GM12891 (cell line): ENCODE measurements at places on chromosomes 1 and 21.

DNA sequence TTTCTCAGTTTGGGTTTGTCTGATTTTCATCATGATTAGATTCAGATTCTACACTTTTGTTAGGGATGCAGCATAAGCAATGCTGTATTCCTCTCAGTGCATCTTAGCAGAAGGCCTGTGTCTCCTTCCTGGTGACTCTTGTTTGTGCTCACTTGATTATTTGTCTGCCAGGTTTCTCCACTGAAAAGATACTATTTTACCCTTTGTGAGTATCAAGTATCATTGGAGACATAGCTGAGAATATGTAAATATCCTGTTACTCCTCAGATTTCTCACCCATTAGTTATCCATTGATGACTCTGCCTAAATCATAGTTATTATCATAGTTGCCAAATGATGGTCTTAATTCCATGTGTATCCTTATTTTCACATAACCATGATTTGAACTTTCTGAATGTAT is 148.5 kb downstream of the POU2F1 start:
- DNase-seq: no peak

DNA sequence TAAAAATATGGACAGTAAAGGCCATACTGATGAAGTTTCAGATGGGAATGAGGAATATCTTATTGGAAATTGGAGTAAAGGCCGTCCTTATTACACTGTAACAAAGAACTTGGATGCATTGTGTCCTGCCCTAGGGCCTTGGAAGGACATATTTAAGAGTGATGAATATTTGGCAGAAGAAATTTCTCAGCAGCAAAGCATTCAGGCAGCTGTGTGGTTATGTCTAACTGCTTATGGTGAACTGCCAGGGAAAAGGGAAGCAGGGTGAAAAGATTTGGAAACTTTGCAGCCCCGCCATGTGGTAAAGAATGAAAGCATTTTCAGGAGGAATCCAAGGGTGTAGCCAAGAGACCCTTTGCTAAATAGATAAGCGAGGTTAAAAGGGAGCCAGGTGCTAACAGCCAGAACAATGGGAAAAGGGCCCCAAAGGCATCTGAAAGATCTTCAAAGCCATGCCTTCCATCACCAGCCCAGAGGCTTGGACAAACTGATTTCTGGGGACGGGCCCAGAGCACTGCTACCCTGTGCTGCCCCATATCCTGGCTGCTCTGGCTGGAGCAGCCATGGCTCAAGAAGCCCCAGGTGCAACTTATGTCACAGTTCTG is 200.0 kb downstream of the PTPRU start:
- DNase-seq: no peak

DNA sequence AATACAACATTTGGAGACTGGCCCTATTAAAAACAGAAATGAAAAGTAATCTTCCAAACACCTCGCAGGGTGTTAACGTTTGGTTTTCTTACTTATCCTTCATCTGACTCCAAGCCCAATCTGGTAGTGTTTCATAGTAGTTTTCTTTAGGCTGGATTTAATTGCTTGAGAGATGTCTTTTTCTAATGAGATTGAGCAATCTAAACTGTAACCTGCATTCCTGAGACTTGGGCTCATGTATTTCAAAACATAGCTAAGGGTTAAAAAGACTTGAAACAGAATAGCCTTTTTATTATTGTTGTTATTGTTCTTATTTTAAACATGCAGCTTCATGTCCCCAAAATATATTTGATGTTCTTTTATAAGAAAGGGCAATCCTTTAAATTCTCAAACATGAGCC is 278.9 kb downstream of the TGFB2 start:
- DNase-seq: no peak

GRCh38 chr1:198538579-198539364 is 1.7 kb downstream of the ATP6V1G3 start:
- no peak for DNase-seq

DNA sequence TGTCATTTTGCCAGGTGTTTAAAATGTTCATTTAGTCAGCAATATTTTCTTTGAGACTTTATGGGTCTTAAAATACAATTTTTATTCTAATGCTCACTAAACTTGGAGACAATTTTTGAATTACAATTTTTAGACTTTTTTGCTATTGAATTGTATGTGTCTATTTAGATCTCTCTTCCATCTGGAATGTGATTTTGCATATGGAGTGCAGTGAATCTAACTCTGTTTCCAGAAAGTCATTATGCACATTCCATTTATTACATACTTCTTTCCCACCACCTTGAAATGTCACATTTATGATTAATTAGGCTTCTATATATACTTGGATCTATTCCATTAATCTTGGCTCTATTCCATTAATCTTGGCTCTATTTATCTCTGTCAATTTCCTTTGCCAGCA is 5.6 kb upstream of the TSPEAR start:
- DNase-seq: no peak

DNA sequence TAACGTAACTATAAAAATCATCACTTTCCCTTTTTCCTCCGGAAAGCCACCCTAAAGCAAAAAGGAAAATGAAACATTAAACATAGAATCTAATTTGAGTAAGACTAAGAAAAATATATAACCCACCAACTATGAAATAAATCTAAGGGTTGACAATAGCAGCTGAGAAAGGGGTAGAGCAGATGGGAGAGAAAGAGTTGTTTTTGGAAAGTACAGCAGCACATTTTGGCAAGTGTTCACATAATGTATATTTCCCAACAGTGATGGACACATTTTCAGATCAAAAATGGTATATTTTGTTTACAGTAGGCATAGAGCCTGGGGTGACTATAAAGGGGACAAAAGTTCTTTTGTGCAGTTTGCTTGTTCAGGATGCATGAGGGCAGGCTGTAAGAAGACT is 1287.4 kb upstream of the B3GALT2 start:
- no peak for DNase-seq

DNA sequence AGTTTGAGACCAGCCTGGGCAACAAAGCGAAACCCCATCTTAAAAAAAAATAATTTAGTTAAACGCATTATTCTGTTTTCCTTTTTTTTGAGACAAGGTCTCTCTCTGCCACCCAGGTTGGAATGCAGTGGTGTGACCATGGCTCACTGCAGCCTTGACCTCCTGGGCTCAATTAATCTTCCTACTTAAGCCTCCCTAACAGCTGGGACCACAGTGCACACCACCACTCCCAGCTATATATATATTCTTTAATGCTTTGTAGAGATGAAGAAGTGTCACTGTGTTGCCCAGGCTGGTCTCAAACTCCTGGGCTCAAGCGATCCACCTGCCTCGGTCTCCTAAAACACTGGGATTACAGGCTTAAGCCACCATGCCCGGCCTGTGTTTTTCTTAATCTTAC is 7.7 kb upstream of the KLF17 start:
- no peak for DNase-seq

- DNase-seq: no peak
Measured at GRCh38 chr1:39800471-39800835, 11.8 kb upstream of the BMP8B start.

- no peak for DNase-seq
Measured at GRCh38 chr1:217673387-217673786, 42.2 kb downstream of the SPATA17 start.

GRCh38 chr1:113784104-113784779 is 25.0 kb upstream of the PHTF1 start:
- no peak for DNase-seq

- DNase-seq: no peak
Measured at GRCh38 chr1:235809688-235810397, 56.9 kb downstream of the LYST start.

DNA sequence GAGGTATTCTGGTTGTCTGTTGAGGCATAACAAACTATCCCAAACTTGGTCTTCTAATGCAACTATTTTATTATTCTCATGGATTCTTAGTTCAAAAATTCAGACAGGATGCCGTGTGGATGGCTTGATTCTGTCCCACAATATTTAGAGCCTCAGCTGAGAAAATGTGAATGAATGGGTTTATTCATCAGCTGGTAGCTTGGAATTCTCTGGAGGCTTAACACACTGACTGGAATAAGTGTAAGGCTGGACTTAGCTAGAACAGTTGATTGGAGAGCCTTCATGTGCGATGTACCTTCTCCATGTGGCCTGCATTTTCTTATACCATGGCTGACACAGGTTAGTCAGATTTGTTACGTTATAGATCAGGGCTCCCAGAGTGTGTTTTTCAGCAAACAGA is 30.8 kb downstream of the TNNI3K start:
- DNase-seq: no peak

- DNase-seq: no peak
Measured at GRCh38 chr1:33654267-33654834, 181.9 kb downstream of the ZSCAN20 start.

DNA sequence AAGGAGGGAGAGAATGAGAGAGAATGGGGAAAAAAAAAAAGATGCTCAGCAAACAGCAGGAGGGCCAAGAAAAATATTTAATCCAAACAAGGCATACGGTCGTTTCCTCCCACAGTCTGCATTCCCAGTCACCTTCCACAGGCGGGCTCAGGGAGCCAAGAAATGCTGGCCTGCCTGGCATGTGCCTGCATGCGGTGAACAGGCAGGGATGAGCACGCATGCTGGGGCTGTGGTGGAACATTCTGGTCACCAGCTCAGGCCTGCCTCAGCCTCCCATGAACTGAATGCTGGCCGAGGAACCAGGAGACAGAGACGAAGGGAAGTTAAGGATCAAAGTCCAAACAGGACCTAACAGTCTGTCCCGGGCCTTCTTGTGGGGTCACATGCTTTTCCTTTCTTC is 335.3 kb downstream of the ASTN1 start:
- DNase-seq: no peak

DNA sequence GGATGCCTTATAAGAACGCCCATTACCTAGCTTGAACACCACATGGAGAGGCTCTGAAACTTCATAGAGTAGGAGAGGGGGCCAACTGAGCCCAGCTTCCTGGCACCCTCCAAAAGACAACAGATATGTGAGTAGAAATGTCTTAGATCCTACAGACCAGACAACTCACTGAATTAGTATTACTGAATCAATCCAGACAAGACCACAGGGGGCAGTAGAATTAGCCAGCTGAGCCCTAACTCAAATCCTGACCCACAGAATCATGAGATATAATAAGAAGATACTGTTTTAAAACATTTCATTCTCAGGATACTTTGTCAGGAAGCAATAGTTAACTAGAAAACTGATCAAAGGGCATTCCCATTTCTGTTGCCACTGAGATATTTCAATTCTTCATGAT is 45.8 kb upstream of the C1orf21 start:
- DNase-seq: no peak

DNA sequence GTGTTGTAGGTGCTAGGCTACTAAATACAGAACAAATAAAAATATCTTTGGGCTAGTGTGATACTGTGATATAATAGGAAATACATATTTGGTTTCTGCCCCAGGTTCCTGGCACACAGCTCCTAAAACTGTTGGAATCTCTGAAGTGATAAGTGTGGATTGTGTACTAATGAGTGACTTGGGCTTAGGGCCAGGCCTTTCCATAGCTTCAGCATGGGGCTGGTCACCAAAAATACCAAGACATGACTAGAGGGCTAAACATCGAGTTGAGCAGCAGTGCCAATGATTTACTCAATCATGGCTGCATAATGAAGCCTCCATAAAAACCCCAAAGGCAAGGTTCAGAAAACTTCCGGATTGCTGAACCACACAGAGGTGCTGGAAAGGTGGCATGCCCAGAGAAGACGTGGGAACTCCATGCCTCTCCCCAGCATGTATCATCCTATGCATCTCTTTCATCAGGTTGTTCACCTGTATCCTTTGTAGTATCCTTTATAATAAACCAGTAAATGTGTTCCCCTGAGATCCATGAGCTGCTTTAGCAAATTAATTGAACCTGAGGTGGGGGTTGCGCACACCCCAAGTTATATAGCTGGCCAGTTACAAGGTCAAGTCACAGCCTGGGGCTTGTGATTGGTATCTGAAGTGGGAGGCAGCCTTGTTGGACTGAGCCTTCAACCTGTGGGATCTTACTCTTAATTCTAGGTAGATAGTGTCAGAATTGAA is 51.6 kb downstream of the ZMYM4 start:
- DNase-seq: no peak

DNA sequence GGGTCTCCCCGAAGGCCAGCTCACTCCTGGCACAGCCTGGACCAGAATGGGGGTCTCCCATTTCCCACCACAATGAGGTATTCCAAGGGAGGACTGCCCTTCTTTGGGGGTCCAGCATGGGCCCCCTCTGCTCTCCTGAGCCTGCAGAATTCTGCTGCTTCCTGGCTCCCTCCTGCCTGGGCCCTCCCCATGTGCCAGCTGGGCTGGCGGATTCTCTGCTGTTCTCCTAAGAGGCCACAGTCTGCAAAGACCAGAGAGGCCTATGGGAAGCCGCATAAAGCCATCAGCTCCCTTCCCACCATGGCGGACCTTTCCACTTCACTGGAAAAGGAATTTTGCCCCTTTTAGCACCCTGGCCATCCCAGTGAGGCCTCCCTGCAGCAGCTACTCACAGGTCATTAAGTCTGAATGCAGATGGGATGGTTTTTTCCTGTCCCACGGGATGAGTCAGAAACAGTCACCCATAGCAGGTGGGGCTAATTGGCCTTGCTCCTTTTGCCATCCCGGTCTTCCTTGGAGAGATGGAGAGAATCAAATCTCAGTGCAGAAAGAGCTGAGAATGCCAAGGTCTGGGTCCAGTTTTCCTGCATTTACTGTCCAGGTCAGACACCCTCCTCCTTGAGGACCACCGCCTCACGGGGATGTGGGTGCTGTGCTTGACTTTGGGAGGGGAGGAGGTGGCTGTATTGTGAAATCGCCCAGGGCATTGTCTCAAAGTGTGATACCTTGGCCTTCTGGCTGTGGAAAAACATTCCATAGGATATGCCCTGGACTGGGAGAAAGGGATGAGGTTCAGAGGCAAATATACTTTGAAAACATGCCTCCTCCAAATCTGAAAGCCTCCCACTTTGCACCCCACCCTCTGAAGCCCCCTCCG is 23.2 kb downstream of the MYBPH start:
- no peak for DNase-seq

DNA sequence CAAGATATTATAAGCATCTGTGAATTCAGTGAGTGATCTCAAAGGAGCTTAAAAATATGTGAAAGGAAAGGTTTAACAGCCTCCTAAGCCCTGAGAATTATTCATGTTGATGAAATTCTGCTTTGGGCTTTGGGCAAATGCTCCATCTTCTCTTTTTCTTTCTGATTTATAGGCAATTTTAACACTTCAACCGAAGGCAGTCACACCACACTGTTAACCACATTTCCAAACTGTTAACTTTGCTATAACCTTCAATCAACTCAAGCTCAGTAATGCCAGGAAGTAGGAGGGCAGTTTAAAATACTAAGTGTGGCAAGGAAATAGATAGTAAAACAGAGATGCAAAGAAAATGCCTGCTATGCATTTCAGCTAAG is 54.4 kb upstream of the NEK7 start:
- DNase-seq: no peak

- DNase-seq: no peak
Measured at GRCh38 chr1:10528066-10529014, 53.6 kb downstream of the PEX14 start.

DNA sequence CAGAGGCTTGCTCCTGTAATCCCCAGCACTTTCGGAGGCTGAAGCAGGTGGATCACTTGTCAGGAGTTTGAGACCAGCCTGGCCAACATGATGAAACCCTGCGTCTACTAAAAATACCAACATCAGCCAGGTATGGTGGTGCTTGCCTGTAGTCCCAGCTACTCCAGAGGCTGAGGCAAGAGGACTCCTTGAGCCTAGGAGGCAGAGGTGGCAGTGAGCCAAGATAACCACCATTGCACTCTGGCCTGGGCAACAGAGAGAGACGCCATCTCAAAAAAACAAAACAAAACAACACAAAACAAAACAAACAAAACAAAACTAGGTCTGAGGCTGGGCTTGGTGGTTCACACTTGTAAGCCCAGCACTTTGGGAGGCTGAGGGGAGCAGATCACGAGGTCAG is 38.7 kb upstream of the RAP1GAP start:
- DNase-seq: no peak
